ENCODE measurements at places on chromosomes 1 and 21.

GRCh38 chr1:2073382-2074230 lies 23.4 kb downstream of the PRKCZ start:
- no peak for DNase-seq

GRCh38 chr1:22137004-22137720 lies 5.7 kb downstream of the WNT4 start:
- peak; percentile 82 for DNase-seq

GRCh38 chr1:200258447-200259375 lies 151.1 kb downstream of the ZNF281 start:
- DNase-seq, result no peak

GRCh38 chr1:39342776-39343175 lies 138.3 kb downstream of the MACF1 start:
- no peak for DNase-seq

- no peak for DNase-seq
Observed at GRCh38 chr1:43345120-43345519, 7.5 kb downstream of the MPL start.

GRCh38 chr1:24098102-24098501 lies 13.8 kb downstream of the MYOM3 start:
- DNase-seq, result no peak

DNA sequence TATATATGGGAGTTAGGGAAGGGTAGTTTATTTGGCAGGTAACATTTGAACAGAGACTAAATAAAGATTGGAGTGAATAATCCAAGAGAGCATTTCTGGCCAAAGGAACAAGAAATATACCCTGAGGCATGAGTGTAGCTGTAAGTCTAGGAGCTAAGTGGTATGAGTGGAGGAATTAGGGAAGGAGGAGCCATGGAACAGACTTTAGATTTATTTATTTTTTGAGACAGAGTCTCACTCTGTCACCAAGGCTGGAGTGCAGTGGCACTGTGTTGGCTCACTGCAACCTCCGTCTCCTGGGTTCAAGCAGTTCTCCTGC lies 18.4 kb downstream of the CAPZA1 start:
- no peak for DNase-seq

- DNase-seq, result no peak
Observed at GRCh38 chr1:116724765-116725375, 29.4 kb upstream of the CD2 start.

DNA sequence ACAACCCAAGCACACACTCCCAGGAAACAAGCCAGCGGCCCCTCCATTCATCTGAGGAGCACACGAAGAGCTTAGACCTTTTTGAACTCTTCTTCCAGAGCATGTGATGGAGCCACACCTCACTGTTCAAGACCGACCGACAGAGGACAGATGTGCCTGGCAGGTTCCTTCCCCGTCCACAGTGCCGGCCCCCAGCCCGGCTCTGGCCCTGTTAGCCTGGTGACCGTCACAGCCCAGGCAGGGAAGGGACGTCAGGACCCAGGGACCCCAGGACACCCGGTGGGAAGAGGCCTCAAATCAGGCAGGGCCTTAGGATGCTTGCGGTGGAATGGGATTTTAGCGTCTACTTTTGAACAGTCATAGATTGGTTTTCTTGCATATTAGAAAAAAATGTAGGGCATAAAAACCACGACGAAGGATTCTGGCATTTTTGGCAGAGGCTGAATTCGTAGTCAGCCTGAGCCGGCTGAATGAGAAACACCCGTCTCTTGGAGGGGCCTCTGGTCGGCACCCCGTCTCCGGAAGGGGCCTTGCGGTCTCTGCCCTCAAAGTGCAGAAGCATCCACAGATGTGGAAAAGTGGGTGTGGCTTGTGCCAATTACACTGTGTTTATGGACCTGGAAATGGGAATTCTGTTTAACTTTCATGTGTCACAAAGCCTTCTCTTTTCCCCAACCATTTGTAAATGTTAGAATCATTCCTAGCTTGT lies 79.3 kb downstream of the SIK1 start:
- DNase-seq, result no peak

- DNase-seq, result no peak
Observed at GRCh38 chr1:43836267-43836951, 97.2 kb upstream of the ARTN start.

DNA sequence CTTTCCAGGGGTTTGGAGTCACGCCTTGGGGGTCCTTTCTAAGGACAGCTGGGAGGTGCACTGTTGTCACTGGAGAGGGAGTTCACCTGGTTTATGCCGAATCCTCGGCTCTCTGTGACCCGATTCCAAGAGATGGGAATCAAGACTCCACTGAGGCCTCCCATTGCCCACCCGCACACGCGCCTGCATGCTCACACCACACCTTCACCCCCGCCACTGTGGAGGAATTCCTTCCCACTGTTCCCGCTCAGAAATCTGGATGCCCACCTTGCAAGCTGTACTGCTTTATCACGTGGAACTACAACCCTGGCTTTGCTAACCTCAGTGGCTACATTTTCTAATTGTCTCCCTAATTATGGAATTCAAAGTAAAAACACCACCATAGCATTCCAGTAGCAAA lies 29.2 kb downstream of the PGBD5 start:
- DNase-seq, result no peak

Measured in islet precursor cell (in vitro differentiated cells).